ENCODE measurements at places on chromosomes 12 and 14.

DNA sequence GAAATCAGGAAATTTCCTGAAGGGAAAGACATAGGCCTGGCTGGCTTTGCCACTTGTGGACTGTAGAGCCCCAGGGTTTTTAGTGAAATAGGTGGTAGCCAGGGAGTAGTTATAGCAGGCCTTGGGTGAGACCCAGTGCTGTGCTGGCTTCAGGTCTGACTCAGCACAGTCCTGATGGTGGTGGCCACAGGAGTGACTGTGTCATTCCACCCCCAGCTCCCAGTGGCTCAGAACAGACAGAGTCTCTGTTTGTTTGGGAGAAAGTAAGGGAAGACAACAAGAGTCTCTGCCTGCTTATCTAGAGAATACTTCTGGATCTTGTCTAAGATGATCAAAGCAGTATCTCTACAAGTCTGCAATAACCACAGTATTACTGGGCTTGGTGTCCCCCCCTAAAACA, 27.5 kb upstream of the OR6J1 start:
- DNase-seq, result peak; percentile 32

DNA sequence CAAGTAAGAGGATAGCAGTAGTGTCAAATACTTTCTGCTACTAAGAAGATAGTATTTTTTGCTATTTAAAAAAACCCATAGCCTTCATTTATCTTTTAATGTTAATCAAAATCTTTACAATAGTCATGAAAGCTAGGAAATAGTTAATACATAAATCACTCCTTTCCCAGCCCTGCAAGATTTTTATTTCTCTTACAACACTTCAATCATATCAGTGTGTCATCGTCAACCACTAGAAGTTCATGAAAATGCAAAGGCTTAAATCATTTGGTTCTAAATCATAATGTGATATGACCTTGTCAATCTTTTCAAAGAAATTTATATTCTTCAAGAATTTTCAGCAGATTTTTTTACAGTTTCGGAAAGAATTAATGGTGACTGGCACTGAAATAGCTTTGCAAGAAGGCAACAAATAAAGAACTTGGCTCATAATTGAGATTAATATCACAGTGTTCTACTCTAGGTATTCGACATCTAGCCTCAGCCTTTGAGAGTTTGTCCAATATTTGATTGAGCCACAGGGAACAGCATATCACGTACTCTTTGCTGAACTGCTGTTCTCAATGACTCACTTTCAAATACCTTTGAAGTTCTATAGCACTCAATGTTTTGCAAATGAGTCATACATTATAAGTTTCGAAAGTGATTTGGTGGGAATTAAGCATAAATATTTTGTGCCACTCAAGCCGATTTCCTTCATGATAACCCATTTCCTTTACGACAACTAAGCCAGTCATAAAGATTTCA, 384.0 kb upstream of the FOXG1 start:
- DNase-seq, result no peak

GRCh38 chr12:42237052-42237852, 796 bp downstream of the YAF2 start:
- peak; percentile 83 for DNase-seq

- DNase-seq, result no peak
Measured at GRCh38 chr12:46557539-46558373, 185.2 kb upstream of the SLC38A2 start.

- DNase-seq, result no peak
Measured at GRCh38 chr14:50601394-50601793, 41.4 kb downstream of the ATL1 start.

- no peak for DNase-seq
Measured at GRCh38 chr12:56114084-56114483, 2.3 kb upstream of the RPL41 start.

GRCh38 chr14:68363466-68363842, 429.4 kb downstream of the ZFP36L1 start:
- no peak for DNase-seq

DNA sequence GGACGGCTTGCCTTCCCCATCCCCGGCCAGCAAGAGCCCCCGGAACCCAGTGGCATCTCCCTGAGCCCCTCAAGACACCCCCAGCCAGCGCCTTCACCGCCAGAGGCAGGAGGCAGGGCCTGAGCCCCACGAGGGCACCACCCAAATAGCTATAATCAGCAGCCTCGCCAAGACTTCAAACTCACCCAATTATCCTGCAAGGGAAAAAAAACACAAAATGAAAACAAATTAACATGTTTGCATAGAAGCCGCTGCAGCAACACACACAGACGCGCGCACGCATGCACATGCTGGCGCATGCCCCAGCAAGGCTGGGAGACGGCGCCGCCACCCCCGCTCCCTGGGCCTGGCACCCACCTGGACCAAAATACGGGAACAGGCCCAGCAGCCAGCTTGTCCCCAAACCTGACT, 15.8 kb downstream of the FAM222A start:
- no peak for DNase-seq

Measured in activated T-cell treated with anti-CD3 and anti-CD28 coated beads, Interleukin-2, amount 50 U/mL, for 48 hours (primary cell).